ENCODE measurements at places on chromosomes 12 and 14.

- DNase-seq = peak; percentile 36
Observed at GRCh38 chr12:15584366-15585041, 204.7 kb downstream of the EPS8 start.

GRCh38 chr14:78836777-78837176, 666.6 kb downstream of the NRXN3 start:
- peak; percentile 64 for DNase-seq

GRCh38 chr12:67689385-67689784, 40.8 kb downstream of the DYRK2 start:
- no peak for DNase-seq

GRCh38 chr12:95337146-95337545, 119.5 kb downstream of the VEZT start:
- DNase-seq = no peak

- no peak for DNase-seq
Observed at GRCh38 chr14:55302367-55303124, 31.3 kb downstream of the FBXO34 start.

DNA sequence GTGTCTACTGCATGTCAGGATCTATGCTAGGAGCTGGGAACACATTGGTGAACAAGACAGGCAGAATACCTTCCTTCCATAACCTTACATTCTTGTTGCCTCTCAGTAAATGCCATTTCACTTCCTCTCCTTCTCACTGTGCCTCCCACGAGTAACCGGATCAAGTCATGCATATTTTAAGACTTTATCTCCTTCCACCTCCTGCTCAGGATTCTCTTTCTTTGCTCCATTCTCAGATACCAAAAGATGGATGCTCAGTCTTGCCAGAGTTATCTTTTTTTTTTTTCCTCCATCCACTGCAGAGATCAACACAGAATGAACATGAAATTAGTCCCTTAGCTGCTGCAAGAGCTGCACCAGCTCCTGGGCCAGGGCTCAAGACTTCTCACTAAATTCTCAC, 20.0 kb upstream of the APPL2 start:
- DNase-seq = no peak

- DNase-seq = no peak
Observed at GRCh38 chr12:86551146-86551571, 295.0 kb upstream of the MGAT4C start.

DNA sequence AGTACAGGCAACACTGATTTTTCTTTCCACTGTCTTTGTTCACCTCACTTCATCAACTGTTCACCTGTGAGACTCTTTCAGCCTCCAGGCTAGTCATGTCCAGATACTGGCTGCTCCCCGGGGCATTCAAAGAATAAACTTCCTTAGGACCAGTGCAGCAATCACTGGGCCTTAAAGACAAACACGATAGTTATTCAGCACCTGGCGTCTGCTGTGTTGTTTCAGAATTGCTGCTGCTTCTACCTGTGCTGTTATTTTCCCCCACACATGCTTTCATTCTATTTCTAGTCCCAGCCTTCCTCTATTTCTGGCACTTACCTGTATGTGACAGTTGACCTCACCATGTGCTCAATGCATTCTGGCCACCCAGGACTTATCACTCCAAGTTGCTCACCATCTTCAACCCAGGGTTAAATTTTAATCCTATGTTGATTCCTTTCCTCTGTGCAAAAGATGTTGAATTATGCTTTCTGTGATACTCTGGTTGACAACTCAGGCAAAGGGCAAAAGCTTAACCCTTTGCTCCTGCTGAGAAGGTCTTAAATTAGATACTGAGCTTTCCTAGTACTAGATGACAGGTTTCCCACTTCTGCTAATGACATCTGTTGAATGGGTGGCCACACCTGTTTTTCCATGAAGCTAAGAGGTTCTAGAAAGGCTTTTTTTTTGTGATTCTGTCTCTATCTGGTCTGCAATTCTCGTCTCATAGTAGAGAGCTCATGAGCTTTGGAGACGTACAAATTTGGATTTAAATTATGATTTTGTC, 41.4 kb downstream of the PTPRQ start:
- no peak for DNase-seq

DNA sequence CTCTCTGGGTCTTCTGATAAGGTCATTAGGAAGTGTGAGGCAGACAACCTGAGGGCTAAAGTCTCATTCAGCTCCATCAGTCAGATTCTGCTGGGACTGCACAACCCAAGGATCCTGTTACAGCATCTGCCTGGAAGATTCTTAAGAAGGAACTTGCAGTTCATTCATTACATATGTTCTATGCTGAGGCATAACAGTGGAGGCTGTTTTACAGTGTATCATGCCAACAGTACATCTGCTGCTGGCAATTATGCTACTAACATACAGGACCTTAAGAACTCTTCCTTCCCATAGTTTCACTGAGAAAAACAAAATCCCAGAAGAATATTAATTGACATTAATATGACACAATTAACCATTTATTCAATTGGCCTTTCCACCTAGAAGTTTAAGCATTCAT, 968.6 kb downstream of the DIO2 start:
- no peak for DNase-seq

DNA sequence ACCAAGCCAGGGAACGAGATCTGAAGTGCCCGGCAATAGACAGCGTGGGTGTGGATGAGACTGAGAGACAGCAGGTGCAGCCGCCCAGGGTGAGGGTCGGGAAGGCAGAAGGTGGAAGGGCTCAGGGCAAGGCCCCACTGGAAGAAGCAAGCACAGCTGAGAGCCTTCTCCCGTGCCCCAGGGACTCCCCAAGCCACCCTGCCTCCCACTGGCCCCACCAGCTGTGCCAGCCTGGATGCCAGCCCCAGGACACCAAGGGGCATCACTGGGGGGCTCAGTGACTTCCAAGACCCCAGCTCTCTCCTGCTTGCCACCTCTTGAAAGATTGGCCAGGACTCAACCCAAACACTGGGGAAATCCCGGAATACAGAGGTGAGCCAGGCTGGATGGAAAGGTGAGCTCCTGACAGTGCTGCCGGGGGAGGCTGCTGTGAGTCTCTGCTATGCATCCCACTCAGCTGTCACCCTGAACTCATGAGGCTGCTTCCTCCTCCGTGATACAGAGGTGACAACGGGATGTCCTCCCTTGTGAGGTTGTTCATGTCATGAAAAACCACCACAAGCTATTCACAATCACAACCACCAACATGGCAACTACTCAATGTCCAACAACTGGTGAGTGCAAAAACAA, 13.8 kb downstream of the TESC start:
- DNase-seq = no peak

DNA sequence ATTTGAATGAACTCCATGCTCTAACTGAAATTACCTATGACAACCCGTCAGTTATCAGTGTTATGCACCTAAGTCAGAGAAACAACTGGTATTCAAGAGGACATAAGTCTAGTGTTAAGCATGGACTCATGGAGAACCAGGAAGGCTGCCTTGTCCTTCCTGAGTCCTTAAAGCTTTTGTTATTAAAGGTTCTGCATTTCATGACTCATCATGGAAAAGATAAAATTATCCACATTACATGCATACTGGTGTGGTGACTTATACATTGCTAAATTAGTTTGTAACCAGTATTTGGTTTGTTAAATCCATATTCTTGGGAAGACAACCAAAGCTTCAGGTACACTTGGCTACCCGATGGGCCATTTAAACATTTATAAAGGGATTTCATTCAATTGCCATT, 6.5 kb upstream of the OR4E1 start:
- no peak for DNase-seq

- DNase-seq = no peak
Observed at GRCh38 chr14:90455100-90455571, 58.3 kb downstream of the CALM1 start.

DNA sequence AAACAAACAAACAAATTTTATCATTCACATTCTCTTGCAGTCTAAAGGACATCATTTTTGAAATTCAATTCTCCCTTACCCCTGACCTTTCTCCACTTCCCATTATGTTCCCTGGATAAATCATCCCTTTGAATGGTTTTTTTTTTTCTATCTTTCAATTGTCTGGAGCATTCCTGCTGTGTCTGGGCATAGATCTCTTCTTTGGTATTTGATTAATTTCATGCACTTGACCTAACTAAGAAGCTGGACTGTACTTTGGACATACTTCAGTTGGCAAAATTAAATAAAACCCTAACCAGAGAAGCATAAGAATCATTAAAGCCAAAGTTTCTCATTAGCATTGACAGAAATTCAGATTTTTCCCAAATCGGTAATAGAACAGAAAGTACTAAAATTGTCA, 163.6 kb upstream of the BMP4 start:
- DNase-seq = no peak

DNA sequence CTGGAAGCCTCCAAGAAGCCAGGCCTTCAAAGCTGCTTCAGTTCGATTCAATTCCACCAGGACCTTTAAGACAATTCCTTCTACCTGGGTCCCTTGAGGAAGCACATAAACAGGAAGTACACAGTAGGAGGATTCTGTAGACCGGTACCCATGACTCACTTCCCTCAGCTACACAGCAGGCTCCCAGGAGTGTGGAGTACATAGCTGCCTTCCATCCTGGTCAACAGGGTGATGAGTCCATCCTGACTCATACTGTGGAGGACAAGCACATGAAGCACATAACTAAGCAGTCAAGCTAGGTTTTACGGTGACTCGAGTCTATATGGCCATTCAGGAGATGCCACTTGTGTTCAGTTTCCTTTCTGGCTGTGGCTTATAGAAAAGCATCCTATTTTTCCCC, 197.6 kb upstream of the RBM19 start:
- DNase-seq = no peak

- DNase-seq = peak; percentile 76
Observed at GRCh38 chr12:6295094-6295811, 15.2 kb upstream of the PLEKHG6 start.

DNA sequence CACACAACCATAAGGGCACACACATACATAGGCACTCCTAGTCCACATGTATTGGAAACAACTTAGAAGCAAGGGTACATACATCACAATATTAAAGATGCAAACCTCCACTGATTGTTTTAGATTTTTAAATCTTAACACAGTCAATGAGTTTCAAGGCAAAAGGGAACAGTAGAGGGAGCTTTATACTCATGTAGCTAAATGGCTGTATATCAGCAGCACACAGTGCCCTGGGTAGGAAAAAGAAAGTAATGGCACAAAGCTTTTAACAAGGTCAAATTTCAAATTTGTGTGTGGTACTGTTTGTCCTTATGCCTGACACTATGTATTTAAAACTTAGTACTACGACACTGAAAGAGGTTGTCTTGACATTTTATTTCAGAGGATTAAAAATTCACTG, 262.0 kb downstream of the MED13L start:
- no peak for DNase-seq

GRCh38 chr12:114006482-114007425, 40.6 kb upstream of the RBM19 start:
- DNase-seq = no peak

Data from mucosa of gallbladder (tissue), 1 donor.